NCI-H1436 (cell line): ENCODE measurements at places on chromosomes 12 and 14.

DNA sequence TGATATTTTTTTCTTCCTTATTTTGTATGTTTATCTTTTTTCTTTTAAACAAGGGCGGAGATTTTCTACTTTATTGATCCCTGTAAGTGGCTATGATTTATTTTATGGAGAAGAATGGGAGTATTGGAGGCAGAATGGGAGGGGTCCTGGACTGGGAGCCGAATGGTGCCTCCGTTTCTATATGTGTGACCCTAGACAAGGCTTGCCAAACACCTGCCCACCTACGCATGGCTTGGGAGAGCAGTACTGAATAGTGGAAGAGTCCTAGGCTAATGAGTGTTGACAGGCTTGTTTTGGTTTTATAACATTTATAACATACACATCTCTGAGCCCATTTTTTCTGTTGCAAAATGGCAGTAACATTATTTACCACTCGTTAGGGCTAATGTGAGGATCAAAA, 29.0 kb downstream of the STK38L start:
- no peak for DNase-seq

- no peak for DNase-seq
Measured at GRCh38 chr12:9363145-9363544, 154.9 kb upstream of the PZP start.

- DNase-seq, result no peak
Measured at GRCh38 chr12:131348231-131348630, 362.7 kb upstream of the SFSWAP start.

- DNase-seq, result no peak
Measured at GRCh38 chr14:74702293-74702692, 10.6 kb downstream of the AREL1 start.

DNA sequence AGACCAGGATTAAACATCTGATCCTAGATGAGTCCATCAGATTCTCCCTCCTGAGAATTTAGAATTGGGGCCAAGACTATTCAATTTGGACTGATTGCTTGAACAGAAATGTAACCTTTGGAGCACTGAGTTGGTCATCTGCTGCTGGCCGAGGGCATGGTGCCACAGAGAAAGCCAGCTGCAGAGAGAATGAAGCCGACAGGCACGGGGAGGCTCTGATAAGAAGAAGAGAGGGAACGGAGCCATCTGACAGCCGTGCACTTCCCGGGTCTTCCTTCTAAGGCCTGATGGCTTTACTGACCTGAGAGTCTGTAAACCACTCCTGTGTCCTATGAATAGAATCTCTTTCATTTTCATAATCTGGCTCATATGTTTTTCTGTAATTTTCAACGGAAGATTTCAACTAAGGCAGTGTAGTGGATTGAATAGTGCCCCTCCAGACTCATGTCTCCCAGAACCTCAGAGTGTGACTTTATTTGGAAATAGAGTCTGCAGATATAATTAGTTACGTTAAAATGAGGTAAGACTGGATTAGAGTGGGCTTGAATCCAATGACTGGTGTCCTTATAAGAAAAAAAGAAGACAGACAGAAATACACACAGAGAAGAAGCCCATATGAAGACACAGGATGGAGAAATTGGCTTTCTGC, 39.1 kb upstream of the FRS2 start:
- no peak for DNase-seq
